GM12865 (cell line): ENCODE measurements at places on chromosomes 4 and X.

DNA sequence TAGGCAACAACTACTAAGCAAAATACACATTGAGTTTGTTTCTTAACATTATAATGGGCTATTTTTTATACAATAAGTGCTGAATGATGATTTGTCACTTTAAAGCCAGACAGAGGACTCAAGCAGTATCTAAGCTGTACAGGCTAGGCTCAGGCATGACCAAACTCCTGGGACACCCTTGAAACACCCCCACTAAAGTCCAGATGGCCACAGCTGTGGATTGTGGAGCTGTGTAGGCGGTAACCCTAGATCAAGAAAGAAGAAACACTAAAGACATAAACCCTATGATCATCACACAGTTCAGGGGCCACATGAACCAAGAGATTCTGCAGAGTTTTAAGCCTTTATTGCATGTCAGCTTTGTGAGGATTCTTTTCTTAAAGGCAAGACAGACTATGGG lies 25.1 kb downstream of the TAB3 start:
- no peak for DNase-seq

GRCh38 chrX:47644557-47645091 lies 5.7 kb downstream of the ELK1 start:
- DNase-seq = no peak

DNA sequence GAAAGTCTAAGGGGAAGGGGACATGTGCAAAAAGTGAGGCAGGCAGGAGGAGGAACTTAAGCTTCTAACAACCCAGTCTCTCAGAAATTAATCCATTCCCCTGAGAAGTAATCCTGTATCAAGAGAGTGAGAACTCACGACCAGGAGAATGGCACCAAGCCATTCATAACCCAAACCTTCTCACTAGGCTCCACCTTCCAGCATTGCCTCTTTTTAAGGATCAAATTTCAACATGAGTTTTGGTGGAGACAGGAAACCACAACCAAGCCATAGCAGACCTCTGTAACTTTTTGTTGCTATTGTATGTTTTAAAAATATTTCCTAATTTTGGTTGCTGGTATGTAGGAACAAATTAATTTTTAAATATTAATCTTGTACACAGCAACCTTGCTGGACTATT lies 32.8 kb downstream of the PASD1 start:
- no peak for DNase-seq

- no peak for DNase-seq
These were observed 169.8 kb downstream of the BTC start for GRCh38 chr4:74624351-74625151.

GRCh38 chrX:14412686-14413085 lies 116.7 kb upstream of the GLRA2 start:
- DNase-seq = no peak

DNA sequence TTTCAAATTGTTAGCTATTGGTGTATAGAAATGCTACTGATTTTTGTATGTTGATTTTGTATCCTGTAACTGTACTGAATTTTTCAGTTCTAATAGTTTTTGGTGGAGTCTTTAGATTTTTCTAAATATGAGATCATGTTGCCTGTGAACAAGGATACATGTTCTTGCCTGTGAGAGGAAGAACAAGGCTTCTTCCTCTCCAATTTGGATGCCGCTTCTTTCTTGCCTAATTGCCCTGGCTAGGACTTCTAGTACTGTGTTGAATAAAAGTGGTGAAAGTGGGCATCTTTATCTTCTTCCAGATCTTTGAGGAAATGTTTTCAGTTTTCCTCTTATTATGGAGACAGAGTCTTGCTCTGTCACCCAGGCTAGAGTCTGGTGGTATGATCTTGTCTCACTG lies 16.2 kb upstream of the NAP1L5 start:
- DNase-seq = no peak

- peak; percentile 1 for DNase-seq
These were observed 738.3 kb upstream of the FRG1 start for GRCh38 chr4:189202182-189202868.

- DNase-seq = no peak
These were observed 42.3 kb downstream of the TRIM2 start for GRCh38 chr4:153246446-153247115.

DNA sequence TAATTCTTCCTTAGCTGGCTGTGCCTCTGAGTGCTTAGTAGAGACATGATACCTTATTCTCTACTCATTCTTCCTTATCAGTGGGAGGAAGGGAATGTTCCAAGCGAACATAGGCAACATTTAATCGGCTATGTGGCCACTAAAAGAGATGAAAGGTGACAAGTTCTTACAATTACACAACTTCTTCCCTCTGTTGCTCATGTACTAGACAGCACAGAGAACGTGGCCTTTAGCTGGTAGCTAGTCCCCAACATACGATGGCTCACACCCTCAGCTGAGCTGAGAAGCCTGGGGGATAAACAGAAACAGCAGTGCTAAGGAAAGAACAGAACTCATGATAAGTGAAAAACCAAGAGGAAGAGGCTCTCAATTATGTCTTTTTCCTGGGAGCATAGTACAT lies 52.2 kb downstream of the APOO start:
- no peak for DNase-seq

- DNase-seq = no peak
These were observed 9.9 kb downstream of the FGG start for GRCh38 chr4:154602404-154603020.

- DNase-seq = no peak
These were observed 85.9 kb upstream of the PAQR3 start for GRCh38 chr4:79025170-79025569.

GRCh38 chrX:2284601-2285000 lies 216.2 kb downstream of the DHRSX start:
- no peak for DNase-seq
